Activated CD4-positive, alpha-beta T cell treated with anti-CD3 and anti-CD28 coated beads for 4 hours (primary cell): ENCODE measurements at places on chromosomes 4 and X.

DNA sequence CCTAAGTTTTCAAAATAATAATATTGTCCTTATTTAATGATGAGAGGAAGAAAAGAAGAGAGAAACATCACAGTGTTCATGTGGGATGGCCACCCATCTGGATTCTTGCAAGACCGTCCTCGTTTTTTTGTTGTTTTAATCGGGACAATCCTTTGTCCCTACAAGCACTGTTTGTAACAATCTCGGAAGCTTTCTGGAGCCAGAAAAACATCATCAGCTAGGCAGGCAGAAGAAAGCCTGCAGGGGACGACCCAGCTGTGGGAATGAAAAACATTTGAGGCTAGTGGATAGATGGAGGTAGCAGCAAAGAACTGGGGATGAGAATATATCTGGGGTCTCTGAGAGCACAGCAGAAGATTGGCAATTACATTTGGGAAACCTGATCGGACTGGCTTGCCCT is 105.6 kb downstream of the DKK2 start:
- DNase-seq = no peak

DNA sequence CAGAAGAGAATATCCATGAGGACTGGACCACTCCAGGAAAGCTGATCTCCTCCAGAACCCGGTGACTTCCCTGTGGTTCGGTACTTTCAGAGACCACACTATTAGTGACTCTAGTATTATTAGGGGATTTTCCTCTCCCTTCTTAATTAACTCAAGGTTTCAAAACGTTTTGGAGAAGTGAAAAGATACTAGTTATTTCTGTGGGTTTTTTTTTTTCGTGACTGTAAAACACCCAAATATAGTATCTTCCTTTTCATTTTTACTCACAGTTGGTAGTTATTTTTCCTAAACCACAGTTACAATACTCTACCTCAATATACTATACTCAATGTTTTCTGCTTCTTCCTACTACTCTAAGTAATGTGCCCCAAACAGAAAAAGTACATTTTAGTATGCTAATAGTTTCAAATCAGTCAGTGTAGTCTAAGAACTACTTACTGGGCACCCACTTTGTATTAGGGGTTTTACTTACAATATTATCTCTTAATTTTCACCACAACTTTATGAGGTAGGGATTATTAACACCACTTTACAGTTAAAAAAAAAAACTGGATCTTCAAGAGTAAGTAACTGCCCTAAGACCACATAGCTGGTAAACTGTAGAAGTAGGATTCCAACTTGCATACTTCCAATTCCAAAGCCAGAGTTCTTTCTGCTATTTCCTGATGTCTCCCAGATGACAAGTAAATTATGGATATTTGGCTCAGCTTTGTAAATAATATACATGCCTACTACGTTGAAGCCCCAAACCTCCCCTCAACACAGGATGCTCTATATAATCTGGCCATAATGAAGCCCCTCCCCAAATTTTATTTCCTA is 45.0 kb downstream of the SLC9A7 start:
- DNase-seq = no peak

DNA sequence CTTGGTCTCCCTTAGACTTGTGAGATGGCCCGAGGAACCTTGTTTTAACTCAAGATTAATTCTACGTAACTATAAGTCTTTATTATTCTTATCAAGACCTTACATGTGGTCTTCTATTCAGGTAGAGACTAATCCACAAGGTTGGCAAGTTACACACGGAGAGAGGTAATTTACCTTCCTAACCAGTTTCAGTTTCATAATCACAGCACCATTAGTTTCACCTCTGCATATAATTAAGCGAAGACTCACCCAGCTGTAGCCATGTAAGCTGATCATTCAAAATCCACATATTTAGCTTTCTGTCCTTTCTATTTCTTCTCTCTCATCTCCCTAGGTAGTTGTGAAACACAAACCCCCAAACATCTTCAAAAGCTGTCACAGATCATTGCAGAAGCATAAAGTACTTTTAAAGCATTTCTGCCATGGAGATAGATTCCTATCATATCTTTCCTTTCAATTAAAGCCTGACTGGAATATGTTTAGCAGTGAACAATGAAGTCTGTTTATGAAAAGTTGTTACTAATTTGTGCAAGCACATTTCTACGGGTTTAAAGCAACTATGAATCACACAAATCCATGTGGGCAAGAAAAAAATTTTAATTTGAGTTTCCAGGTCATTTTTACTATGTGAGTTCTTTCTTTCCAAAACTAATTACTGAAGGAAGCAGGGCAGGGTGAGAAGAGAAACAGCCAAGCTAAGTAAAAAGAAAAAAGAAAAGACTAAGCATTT is 78.5 kb downstream of the BTC start:
- DNase-seq = no peak

- no peak for DNase-seq
These were observed 1.4 kb downstream of the PRKG2 start for GRCh38 chr4:81213671-81214070.
